GM12891 (cell line): ENCODE measurements at places on chromosomes 2 and 18.

DNA sequence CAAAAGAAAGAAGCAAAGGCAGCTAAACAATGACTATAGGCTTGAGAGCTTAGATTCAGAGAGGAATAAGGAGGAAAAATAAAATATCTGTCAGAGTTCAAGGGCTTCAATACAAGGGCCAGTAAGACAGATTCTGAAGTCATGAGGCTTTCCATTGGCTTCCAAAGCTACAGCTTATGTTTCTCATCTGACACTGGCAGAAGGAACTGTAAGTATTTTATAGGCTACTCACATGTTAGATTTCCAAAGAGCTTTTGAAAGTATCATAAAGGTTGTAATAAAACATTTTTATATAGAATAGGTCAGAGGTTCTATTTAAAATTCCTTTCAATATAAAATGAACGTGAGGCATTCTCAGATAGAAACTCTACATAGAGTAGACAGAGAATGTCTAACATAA is 746.6 kb upstream of the NXPH2 start:
- DNase-seq = no peak

DNA sequence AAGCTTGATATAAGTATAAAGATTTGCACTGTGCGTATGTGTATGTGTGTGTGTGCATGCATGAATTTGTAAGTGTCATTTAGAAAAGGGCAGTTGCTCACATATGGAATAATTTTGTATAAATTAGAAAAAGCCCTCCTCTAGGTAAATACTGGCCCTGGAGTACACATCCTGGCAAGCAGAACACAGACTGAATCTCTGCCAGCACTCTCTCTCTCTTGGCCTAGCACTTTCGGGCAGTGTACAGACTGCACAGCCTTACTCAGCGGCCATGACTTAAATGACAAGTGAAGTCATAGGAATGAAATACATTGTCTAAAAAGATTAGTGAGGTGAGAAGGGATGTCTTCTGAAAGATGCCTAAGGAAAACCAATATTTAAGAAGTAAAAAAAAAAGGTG is 214.1 kb downstream of the RDH14 start:
- no peak for DNase-seq

- DNase-seq = no peak
Measured at GRCh38 chr2:227534714-227535113, 62.8 kb downstream of the AGFG1 start.

DNA sequence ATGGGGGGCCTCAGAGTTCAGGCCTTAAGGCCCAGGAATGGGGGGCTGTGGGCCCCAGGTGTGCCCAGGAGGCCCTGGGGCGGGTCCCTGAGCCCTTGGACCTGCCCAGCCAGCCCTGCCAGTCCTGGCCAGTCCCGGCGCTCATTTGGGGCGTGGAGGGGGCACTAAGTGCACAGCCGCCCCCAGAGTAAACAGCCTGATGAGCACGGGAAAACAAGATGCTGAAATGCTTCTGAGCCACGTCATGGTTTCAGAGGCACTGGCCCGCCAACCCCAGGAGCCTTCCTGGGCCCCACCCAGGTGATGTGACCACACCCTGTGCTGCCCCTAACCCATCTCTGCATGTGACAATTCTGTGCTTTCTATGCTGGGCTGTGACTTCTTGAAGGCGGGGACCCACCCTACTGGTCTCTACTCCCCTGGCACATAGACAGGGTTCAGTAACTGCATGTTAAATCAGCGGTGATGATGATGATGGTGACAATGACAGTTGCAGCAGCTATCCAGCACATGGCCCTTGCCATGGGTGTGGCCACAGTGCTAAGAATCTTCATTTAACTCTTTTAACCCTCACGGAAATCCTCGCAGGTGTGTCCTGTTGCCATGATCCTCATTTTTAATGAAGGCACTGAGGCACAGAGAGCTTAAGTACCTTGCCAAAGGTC is 28.1 kb upstream of the ASPRV1 start:
- no peak for DNase-seq

- no peak for DNase-seq
Measured at GRCh38 chr2:8416849-8417832, 264.7 kb upstream of the ID2 start.

DNA sequence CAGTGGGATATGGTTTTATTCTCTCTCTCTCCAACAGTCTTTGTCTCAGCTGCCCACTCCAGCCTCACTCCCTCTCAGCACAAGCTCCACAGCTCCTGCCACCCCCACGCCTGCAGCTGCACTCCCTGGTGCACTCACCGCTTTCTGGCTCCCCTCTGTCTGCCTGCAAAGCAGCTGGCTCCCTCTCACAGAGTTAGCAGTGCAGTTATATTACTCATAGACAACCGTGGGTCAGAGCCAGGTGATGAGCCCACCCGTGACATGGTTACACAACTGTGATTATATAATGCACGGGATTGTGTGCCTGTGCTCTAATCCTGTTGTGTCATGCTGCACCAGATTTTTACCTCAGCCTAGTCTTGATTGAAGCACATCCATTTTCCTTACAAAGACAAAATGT is 276.9 kb upstream of the CHAC2 start:
- DNase-seq = no peak

- no peak for DNase-seq
Measured at GRCh38 chr2:145160855-145161254, 640.9 kb upstream of the ZEB2 start.

- no peak for DNase-seq
Measured at GRCh38 chr18:48186861-48187260, 222.3 kb downstream of the ZBTB7C start.

- DNase-seq = no peak
Measured at GRCh38 chr2:47334356-47335136, 68.4 kb upstream of the MSH2 start.

DNA sequence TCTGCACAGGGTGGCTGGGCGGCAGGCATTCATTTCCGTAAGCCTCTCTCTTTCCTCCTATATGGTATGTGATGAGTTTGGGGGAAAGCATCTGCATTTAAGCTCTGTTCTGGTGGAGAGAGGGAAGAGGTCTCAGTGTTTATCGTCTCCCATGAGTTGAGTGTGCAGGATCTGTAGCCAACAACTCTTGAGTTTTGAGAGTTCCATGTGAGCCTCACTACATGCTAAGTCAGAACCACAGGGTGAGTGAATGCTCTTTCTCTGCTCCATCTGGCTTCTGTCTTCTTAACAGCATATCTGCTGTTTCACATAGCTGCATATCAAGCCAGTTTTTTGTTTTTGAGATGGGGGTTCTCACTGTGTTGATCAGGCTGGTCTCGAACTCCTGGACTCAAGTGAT is 22.7 kb downstream of the RAB31 start:
- DNase-seq = no peak

DNA sequence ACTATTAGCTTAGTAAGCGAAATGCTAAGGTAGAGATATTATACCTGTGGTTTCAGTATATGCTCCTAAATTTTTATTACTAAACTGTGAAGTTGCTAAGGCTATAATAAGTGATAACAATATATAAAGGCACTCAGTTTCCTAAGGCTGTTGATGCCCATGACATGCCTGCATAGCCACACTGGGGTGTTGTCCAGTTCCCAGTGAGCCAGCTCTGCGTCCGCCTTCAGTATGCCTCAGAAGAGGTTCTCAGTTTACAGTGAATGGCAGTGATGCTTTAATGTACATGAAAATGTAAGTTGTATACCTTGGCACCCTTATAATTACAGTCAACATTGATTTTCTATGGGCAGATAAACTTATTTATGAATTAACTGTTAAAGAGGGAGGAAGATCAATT is 7.2 kb downstream of the FHOD3 start:
- no peak for DNase-seq

DNA sequence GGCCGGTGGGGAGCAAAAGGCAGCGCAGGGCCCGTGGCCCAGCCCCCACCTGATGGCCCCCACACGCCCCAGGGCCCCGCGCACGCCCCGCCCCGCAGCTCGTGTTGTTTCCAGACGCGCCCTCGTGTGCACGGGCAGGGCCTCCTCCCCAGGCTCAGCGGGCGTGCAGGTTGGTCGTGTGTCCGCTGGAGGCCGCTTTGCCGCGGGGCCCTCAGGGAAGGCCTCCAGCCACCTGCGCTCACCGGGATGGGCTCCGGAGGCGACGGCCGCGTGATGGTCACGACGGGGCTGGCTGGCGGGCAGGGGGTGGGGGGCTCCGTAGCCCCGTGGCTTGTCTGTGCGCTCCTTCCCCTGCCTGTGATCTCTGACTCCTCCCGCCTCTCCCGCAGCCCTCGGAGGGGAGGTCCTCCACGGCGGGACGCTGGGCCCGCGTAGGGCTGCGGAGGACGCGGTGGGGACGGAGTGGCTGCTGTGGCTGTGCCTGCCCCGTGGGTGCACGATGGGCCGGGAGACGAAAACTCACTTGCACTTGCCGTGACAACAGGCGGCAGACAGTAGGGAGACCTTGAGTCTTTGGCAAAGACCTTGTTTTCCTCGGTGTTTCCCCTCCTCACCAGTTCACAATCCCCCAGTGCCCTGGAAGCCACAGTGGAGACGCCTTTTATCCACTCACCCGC is 67.1 kb downstream of the RTP5 start:
- no peak for DNase-seq

GRCh38 chr2:187586011-187586641 is 31.9 kb upstream of the TFPI start:
- no peak for DNase-seq

- DNase-seq = no peak
Measured at GRCh38 chr18:30248056-30248455, 794.5 kb downstream of the DSC3 start.

- no peak for DNase-seq
Measured at GRCh38 chr2:222364285-222364895, 60.0 kb upstream of the SGPP2 start.

- DNase-seq = no peak
Measured at GRCh38 chr18:42024131-42024530, 69.1 kb downstream of the PIK3C3 start.

DNA sequence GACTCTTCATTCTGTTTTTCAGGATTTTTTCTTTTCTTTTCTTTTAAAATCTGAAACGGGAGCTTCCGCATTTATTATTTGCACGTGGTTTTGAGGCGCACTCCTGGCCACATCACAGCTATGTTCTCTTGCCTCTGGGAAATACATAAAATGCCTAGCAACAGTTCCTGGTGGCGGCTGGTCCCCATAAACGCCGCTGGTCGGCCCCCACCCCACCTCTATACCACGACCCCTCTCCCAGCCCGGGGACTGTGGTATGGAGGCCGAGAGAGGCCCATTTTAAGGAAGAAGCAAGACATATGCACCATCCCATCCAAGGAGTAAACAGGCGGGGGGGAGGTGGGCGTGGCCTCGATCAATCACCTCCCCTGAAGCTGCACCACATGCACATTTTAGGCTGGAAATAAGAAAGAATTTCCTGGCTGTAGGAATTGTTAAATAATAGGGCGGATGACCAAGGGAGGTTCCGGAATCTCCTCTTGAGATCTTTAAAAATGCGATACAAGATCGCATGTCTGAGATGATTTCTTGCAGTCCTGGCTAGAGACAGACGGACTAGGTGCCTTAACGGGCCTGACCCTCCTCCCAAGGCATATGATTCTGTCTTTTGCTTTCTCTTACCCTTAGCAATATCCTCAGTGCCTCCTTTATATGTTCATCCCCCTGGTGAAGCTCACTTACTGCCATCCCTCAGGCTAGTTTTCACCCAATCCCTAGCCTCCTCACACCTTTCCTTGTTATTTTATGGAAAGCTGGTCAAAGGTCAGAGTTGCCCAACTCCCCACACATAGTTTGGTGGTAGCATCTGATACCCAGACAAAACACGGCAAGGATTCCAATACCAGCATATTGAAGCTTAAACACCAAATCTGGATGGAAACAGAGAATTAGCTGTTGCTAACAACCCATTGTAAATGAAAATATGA is 82.4 kb downstream of the BCL2 start:
- DNase-seq = no peak

- DNase-seq = no peak
Measured at GRCh38 chr2:187529977-187530721, 24.1 kb downstream of the TFPI start.
